Liver (tissue), 10 donors: ENCODE measurements at places on chromosomes 5 and 9. TPM values are rescaled to one million over a fixed set of nuclear protein-coding genes. Genes with fewer than 3 reads are reported as not detected.

GRCh38 chr9:2261421-2262103 lies 246.4 kb downstream of the SMARCA2 start:
- no peaks in the 10 kb centered on the region for H3K4me1 ChIP-seq
- H3K4me3 ChIP-seq, result no peak overlapping the region
- no peaks in the 10 kb centered on the region for H3K27me3 ChIP-seq

DNA sequence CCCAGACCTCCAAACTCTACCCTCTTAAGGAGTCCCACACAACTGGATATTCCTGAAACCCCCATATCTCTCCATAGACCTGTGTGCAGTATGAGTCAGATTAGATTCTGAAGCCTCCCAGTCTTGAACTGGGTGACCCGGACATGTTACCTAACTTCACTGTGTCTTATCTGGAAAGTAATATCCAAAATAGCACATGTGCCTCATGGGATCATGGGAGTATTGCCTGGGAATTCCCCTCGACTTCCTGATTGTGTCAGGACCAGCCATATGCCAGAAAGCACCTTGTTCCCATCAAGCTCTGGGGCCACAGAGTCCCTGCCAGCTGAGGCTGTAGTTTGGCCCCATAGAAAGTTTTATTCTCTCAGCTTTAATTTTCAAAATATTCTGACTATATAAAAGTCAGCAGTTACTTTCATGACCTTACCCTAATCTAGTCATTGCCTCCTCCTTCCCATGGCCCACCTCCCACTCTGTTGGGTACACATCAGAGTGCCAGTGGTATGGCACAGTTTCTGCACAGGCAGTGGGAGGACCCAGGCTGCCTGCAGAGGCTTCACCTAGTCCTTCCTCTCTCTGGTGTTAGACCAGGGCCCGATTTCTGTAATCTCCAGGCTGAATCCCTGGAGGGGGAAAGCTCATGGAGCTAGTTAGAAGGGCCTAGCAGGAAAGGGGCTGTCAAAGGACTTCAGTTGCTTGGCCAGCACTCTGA lies 19.5 kb upstream of the B4GALT1 start:
- H3K27ac ChIP-seq, result peak overlapping the region; percentile 25
- no peak for DNase-seq
- H3K4me3 ChIP-seq, result no peak overlapping the region
- H3K36me3 ChIP-seq, result no peaks in the 10 kb centered on the region

HAVCR2 gene
- total RNA-seq, result 5.5 TPM

GRCh38 chr9:136508729-136509500 lies 26.1 kb upstream of the SEC16A start:
- no peaks in the 10 kb centered on the region for H3K27me3 ChIP-seq
- H3K27ac ChIP-seq, result no peak overlapping the region
- DNase-seq, result no peak
- H3K36me3 ChIP-seq, result peaks cover 40% of the 10 kb centered on the region
